ENCODE measurements at places on chromosomes 1 and 21.

GRCh38 chr1:47483651-47484050 is 45.8 kb downstream of the FOXD2 start:
- DNase-seq = no peak

DNA sequence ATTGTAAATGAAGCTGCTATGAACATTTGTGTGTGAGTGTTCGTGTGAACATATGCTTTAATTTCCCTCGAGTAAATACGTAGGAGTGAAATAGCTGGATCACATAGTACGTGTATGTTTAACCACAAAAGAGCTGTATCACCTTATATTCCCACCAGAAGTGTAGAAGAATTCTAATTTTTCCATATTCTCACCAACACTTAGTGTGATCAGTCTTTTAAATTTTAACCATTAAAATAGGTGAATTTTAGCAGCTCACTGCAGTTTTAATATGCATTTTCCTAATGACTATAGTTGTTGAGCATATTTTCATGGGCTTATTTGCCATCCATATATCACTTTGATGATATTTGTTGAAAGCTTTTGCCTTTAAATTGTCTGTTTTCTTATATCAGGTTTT is 741.2 kb downstream of the PTPRU start:
- DNase-seq = no peak

GRCh38 chr21:33402001-33402979 is 923 bp upstream of the IFNGR2 start:
- DNase-seq = no peak

GRCh38 chr1:30758785-30759380 is 1.3 kb upstream of the LAPTM5 start:
- DNase-seq = no peak

DNA sequence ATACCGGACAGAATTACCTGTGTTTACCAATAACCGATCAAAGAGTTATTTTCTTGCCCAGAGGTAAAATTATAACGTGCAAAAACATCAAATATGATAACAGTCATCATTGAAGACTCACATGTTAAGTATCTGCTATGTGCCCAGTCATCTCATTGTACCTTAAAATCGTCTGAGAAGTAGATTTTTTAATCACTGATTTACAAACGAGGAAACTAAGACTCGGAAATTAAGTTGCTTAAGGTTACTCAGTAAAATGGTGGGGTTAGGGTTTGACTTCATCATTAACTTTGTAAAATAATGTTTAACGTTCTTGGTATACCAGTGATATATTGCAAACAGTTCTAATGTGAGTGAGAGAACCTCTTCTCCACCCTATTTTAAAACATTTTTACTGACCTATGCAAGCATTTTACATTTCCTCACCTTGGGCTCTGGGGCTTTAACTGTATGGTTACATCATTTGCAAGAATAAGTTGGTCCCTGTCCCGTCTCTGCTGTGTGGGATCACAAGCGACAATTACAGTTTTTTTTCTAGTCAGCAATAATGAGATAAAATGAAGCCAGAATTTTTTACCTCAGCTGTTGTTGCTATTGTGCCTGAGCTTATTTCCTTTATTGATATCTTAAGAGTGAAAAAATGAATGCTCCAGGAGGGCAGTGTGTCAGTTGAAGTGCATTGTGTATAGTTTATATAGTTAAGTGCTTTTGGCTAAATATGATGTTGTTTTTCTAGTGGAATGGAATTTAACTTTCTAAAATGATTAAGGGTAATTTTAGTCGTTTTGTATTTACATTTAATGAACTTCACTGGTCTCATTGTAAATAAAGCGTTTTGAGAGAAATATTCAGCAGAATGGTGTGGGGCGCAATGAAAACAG is 2.7 kb downstream of the RPRD2 start:
- DNase-seq = no peak

GRCh38 chr1:173095632-173096031 is 44.9 kb upstream of the TNFSF18 start:
- no peak for DNase-seq

GRCh38 chr21:25457946-25458345 is 149.3 kb downstream of the MRPL39 start:
- DNase-seq = no peak

- DNase-seq = no peak
Observed at GRCh38 chr1:208154040-208154439, 90.1 kb downstream of the PLXNA2 start.

GRCh38 chr1:168159251-168159650 is 19.5 kb upstream of the TIPRL start:
- DNase-seq = no peak

- no peak for DNase-seq
Observed at GRCh38 chr1:25148673-25149300, 83.5 kb downstream of the SYF2 start.

- no peak for DNase-seq
Observed at GRCh38 chr21:35226328-35226727, 177.2 kb upstream of the RUNX1 start.

DNA sequence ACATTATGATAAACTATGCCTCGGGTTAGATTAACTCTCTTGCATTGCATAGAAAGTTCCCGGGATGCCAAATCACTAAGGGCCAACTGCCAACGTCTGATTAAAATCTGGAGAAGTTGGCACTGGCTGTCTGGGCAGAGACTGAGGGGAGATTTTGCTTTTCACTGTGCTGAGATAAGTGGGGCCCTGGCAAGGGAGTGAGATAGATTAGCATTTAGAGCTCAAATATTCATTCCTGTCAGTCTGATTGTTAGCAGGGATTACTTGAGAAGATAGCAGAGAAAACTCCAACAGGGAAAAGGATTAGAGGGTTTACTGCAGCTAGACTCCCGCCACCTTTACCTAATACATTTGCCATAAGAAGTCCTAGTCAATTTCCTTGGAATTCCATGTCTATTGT is 714.1 kb upstream of the CHRM3 start:
- no peak for DNase-seq
